ENCODE measurements at places on chromosomes 1 and 21.

DNA sequence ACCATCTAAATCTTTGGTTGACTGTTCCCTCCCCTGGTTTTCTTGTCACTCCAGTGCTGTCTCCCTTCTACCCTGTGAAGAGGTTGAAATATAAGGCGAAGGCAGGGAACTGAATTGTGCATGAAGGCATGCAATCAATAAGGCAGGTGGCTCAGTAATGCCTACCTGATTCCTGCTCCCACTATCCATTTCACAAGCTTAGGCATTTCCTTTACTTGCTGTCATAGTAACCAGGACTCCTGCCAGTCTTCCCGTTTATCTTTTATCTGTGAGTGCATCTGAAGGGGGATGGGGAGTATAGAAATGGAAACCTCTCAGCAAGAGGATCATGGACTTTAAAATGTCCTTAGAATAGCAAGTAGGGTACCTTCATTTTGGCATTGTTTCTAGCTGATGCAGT is 40.5 kb downstream of the MRPS6 start:
- DNase-seq = no peak

- no peak for DNase-seq
These were observed 21.7 kb upstream of the ZNF362 start for GRCh38 chr1:33234588-33234990.

- no peak for DNase-seq
These were observed 36.7 kb upstream of the IL20 start for GRCh38 chr1:206828765-206829164.

- DNase-seq = no peak
These were observed 14.1 kb downstream of the TRAF3IP3 start for GRCh38 chr1:209769971-209770370.

GRCh38 chr21:21148009-21148408 is 149.8 kb downstream of the NCAM2 start:
- no peak for DNase-seq

- no peak for DNase-seq
These were observed 2.1 kb downstream of the COL6A2 start for GRCh38 chr21:46100020-46100419.

GRCh38 chr1:13513063-13513894 is 524 bp downstream of the LRRC38 start:
- no peak for DNase-seq

DNA sequence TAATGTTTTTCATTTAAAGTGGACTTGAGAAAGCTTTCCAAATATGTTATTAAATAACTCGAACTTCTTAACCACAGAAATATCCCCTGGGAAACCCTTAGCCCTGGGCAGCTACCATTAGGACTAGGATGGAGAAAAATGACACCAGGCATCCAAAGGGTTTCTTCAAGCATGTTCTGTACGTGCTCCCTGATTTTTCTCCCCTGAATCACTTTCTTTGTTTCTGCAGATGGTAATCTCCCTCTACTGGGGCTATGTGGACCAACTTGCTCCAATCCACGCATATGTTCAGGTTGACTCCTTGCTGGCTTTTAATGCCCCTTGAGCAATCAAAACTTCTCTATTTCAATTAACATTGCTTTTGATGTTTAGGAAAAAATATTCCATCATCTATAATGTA is 312.7 kb upstream of the C1orf87 start:
- no peak for DNase-seq

DNA sequence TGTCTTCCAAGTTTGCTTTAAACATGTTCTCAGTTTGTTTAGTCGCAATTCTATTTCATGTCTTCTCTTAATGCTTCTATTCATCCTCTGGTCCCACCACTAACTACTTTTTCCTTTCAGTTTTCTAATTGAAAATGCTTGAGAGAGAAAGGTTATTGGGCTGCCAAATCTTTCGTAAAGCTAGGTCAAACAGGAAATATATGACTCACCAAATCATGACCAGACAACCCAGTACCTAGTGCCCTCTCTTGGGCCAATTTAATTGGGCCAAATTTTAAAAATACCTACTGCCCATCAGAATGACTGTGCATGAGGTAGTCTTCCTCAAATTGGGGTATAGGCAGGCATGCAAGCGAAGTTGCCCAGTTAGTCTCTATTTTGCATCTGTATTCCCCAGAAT is 295.4 kb upstream of the PBX1 start:
- DNase-seq = no peak

GRCh38 chr1:58568271-58568860 is 8.7 kb downstream of the TACSTD2 start:
- DNase-seq = no peak

- no peak for DNase-seq
These were observed 15.8 kb upstream of the COL6A2 start for GRCh38 chr21:46081862-46082712.

GRCh38 chr1:60421965-60422364 is 348.4 kb upstream of the C1orf87 start:
- no peak for DNase-seq

GRCh38 chr21:45380566-45380965 is 24.4 kb upstream of the COL18A1 start:
- DNase-seq = no peak

DNA sequence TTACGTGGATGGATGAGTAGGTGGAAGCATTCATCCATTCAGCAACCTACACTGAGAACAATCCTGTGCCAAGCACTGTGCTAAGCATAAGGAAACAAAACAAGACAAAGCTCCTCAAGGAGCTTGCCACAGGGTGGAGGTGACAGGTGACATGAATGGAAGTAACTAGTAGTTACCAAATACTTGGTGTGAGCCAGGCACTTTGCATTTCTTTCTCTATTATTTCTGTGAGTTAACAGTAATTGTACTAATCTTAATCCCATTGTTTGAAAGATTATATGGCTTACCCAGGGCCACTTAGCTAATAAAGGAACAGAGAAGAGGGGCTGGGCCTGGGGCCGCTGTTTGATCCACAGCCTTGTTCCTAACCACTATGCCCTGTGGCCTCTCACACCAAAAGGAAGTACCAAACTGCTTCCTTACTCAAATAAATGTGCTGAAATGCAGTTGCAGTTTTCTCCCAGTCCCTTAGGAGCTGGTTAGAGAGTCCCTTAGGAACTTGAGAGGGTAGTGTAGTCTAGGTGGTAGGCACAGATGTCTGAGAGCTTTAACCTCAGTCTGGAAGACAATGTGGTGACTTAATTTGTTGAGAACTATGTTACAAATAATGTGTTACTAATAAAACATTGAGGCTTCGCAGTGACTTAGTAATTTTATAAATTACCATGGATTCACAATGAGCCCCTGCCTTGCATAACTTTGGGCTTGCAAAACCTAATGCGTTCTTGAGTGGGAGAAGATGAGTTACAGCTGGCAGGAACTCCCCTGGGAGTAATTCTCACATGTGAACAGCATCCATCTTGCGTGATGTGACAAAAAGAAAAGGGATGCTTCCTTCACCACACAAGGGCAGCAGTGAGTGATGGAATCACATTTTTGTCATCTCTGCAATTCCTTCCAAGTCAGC is 69.8 kb downstream of the MPZL1 start:
- no peak for DNase-seq

DNA sequence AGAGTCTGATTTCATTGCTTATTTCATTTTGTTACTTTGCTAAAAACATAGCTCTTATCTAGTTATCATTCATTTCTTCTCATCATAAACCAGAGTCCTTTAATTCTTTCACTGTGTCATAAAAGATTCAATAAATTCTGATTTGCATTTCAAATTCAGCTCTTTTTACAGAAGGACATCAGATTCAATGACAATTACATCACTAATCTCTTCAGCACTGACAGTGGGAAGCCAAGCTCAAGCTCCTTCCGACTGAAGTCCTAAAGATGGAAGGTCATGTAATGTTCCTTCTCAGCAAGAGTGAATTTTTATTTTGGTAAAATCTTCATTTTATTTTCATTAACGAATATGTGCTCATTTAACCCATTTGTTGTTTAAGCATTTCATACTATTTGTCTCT is 530.7 kb upstream of the ADGRL2 start:
- no peak for DNase-seq

GRCh38 chr1:201648066-201648906 is 109.4 kb downstream of the NAV1 start:
- no peak for DNase-seq

DNA sequence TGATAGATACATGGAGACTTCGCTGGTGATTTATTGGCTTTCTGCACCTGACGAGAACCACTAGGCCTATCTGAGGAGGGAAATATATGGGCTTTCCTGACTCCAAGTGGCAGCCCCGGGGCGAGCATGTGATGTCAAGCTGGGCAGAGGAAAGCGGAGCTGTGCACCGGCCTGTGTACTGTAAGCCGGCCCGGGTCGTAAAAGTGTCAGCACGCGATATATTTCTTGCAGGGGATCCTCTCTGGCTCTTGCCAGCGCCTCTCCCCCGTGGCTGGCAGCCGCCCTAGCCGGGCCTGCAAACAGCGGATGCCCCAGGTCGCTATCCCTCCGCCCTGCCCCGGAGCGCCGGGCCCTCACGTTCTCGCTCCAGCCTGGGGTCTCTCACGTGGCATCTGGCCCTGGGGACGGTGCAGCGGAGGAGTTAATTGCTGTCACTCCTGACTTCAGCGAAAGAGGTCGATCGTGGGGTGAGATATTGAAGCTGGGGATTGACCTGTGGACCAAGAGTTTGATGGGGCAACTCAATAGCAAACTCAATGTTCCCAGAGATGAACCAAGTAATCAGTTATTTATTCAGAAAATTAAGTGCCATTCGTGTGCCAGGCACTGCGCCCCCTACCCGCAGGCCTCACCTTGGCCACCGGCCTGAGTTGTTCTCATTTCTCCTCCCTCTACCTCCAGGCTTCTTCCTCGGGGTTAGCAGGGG is 41.0 kb upstream of the HAO2 start:
- no peak for DNase-seq

Measured in HS-5 (cell line).